Thoracic aorta (tissue), 2 donors: ENCODE measurements at places on chromosomes 16 and 17.

DNA sequence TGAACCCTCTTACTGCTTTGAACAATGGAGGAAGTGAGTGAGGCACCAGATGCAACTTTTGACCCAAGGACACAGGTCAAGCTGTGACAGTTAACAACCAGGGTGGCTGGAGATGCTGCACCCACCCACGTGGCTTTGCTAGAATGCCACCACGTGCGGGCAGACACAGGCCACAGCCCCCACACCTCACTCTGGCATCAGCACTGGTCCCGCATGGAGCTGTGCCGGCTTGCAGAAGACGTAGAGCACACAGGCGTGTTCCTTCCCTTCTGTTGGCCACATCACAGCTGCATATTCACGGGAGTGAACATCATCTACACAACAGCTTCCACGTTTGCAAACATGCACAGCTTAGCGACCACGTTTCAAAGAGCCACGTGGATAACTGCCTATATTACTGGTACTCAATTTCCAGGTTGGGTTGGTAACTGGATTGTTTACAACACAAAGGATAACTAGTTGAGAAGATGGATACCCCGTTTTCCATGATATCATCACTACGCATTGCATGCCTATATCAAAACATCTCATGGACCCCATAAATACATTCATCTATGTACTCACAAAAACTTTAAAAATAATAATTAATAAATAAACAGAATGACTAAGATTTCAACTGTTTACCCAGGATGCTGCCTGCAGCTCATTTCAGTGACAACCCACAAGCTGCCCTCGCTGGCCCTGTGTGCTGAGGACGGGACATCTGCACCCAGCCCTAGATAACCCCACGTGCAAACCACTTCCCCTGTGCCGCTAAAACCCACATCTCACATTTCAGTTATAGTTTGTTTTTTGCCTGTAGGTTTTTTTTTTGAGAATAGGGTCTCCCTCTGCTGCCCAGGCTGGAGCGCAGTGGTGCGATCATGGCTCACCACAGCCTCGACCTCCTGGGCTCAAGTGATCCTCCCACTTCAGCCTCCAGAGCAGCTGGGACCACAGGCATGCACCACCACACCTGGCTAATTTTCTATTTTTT lies 132.0 kb downstream of the ANKRD11 start:
- no peak for DNase-seq
- H3K27ac ChIP-seq, result no peak overlapping the region
- H3K4me3 ChIP-seq, result no peak overlapping the region
- H3K36me3 ChIP-seq, result no peaks in the 10 kb centered on the region
- no peaks in the 10 kb centered on the region for H3K27me3 ChIP-seq

DNA sequence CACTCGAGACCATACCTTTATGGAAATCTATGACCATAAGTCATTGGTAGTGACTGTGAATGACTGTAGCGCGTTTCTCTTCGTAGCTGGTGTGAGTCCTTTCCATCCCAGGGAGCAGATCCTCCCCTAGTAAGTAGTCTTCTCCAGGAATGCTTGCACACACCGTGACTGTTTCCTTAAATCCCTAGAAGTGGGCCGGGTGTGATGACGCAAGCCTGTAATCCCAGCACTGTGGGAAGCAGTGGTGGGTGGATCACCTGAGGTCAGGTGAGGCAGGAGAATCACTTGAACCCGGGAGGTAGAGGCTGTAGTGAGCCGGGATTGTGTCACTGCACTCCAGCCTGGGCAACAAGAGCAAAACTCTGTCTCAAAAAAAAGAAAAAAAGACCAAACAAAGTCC lies 70.6 kb downstream of the CRISPLD2 start:
- no peaks in the 10 kb centered on the region for H3K36me3 ChIP-seq
- no peak overlapping the region for H3K27ac ChIP-seq
- no peak for DNase-seq

DNA sequence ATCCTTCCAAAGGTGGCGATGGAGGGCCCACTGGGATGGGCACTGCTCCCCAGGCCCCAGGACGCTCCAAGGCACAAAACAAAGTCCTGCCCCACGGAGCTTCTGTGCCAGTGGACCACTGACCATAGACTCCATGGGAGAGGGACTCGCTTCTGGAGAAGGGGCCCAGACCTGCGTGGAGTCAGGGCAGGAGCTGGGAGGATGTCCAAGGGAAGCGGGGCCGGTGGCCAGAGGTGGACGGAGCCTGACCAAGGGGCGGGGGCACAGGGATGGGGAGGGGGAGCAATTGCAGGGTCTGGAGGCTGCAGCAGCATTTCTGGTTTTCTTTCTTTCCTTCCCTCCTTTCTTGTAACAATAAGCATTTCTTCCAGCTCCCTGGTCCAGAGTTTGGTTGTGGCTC lies 14.1 kb downstream of the KCNJ12 start:
- no peak overlapping the region for H3K27ac ChIP-seq
- H3K4me1 ChIP-seq, result no peaks in the 10 kb centered on the region
- no peak overlapping the region for H3K4me3 ChIP-seq
- H3K27me3 ChIP-seq, result no peaks in the 10 kb centered on the region
- no peaks in the 10 kb centered on the region for H3K36me3 ChIP-seq
- DNase-seq, result no peak

GRCh38 chr16:27156579-27156978 lies 46.7 kb upstream of the KDM8 start:
- no peak overlapping the region for H3K27ac ChIP-seq
- H3K27me3 ChIP-seq, result no peaks in the 10 kb centered on the region
- no peak overlapping the region for H3K4me3 ChIP-seq
- no peaks in the 10 kb centered on the region for H3K36me3 ChIP-seq
- DNase-seq, result no peak
- H3K4me1 ChIP-seq, result no peaks in the 10 kb centered on the region

GRCh38 chr16:85697431-85697830 lies 8.7 kb upstream of the GINS2 start:
- no peak overlapping the region for H3K27ac ChIP-seq
- H3K36me3 ChIP-seq, result no peaks in the 10 kb centered on the region
- no peak for DNase-seq
- no peaks in the 10 kb centered on the region for H3K27me3 ChIP-seq
- no peaks in the 10 kb centered on the region for H3K4me1 ChIP-seq

- no peak overlapping the region for H3K27ac ChIP-seq
- H3K27me3 ChIP-seq, result no peaks in the 10 kb centered on the region
- peak overlapping the region; percentile 58 for H3K4me3 ChIP-seq
- H3K36me3 ChIP-seq, result no peaks in the 10 kb centered on the region
- peaks cover 5% of the 10 kb centered on the region for H3K4me1 ChIP-seq
- DNase-seq, result peak; percentile 3
These were observed 44.3 kb upstream of the HELZ start for GRCh38 chr17:67289181-67289876.

DNA sequence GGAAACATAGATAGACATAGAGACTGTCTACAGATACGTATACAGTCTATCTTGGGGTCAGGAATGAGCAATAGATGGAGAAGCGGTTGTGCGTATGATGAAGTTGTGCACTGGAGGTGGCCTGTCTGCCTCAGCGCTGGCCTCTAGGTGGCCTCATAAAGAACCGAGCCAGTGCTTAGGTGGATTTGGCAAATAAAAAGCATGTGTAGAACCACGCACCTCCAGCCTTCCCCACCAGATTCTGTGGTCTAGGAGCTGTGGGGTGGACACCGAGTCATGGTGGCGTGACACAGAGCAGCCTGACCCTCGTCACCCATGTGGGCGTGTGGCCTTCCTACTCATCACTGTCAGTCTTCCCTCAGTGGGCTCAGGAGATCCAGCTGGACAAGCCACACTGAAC lies 34.0 kb downstream of the PGS1 start:
- no peak for DNase-seq
- no peak overlapping the region for H3K27ac ChIP-seq
- H3K4me1 ChIP-seq, result no peaks in the 10 kb centered on the region
- H3K36me3 ChIP-seq, result no peaks in the 10 kb centered on the region
- H3K27me3 ChIP-seq, result no peaks in the 10 kb centered on the region

DNA sequence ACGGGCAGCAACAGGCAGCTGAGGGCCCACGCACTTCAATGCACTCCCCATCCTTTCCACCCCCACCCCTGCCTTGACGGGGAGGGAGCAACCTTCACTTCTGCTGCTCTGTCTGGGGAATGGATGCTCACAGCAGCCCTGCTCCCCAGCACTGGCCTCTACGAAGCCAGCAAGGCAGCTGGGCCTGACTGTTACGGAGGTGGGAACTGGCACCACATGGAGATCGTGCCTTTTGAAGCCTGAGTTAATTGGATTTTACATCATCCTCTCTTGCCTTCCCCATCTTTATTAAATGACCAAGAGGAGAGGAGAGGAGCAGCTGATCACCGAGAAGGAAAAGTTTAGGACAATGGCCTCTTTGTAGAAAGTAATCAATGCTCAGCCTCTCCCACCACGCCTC lies 187.0 kb upstream of the RPL38 start:
- no peak for DNase-seq
- no peak overlapping the region for H3K27ac ChIP-seq
- H3K36me3 ChIP-seq, result no peaks in the 10 kb centered on the region
- H3K4me3 ChIP-seq, result no peak overlapping the region

DNA sequence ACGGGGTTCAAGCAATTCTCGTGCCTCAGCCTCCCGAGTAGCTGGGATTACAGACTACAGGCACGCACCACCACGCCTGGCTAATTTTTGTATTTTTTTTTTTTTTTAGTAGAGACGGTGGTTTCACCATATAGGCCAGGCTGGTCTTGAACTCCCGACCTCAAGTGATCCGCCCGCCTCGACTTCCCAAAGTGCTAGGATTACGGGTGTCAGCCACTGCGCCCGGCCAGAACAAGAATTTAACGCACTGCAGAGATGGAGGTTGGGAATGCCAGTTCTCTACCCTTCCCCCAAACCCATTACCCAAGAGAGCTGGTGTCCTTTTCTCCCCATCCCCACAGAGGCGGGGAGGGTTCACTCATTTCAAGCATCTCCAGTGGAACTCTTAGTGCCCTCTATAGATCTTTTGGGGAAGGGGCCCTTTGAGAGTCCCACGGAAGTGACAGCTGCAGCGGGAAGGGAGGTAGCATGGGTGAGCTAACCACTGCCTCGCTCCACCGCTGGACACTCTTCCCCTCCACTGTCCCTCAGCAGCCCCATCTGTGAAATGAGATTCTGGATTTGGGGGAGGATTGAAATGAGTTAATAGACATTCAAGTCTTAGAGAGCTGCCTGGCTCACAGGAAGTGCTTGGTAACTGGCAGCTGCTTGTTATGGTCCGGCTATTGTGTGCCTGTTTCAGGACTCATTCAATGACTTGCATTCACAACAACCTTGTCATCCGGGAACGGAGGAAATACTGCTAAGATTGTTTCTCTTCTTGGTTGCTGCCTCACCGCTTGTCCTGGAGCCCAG lies 3.5 kb upstream of the UBALD2 start:
- H3K27me3 ChIP-seq, result no peaks in the 10 kb centered on the region
- H3K4me1 ChIP-seq, result peaks cover 18% of the 10 kb centered on the region
- DNase-seq, result no peak
- H3K36me3 ChIP-seq, result no peaks in the 10 kb centered on the region

DNA sequence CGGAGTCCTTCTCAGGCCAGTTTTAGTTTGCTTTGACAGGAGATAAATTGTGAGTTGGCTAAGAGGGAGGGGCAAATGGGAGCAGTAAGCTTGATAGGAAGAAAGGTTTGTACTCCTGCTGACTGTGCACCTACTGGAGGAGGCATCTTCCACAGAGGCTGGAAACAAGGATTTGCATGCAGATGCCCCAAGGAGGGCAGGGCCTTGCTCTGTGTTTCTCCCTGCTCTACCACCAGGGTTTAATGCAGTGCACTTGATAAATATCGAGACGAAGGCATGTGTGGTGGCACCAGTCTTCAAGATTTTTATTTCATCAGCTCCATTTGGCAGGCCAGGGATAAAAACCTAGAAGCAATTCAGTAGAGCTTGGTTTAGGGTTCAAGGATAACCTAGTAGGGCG lies 210.5 kb upstream of the C16orf82 start:
- H3K27me3 ChIP-seq, result no peaks in the 10 kb centered on the region
- H3K4me3 ChIP-seq, result no peak overlapping the region
- H3K4me1 ChIP-seq, result no peaks in the 10 kb centered on the region
- DNase-seq, result no peak
- H3K36me3 ChIP-seq, result no peaks in the 10 kb centered on the region

- peak overlapping the region; percentile 56 for H3K4me3 ChIP-seq
- H3K27me3 ChIP-seq, result no peaks in the 10 kb centered on the region
- peak; percentile 84 for DNase-seq
- peaks cover 25% of the 10 kb centered on the region for H3K4me1 ChIP-seq
- peak overlapping the region; percentile 85 for H3K27ac ChIP-seq
These were observed 44.3 kb downstream of the SOCS3 start for GRCh38 chr17:78315355-78316114.

GRCh38 chr16:3187798-3188674 lies at the start of gene OR1F1:
Gene OR1F1 (plus strand): TSS chr16:3188204.
- peak within 1 kb of the TSS; percentile 45 for H3K4me3 ChIP-seq
- peaks cover 47% of the 10 kb centered on the region for H3K27me3 ChIP-seq
- no peaks in the 10 kb centered on the region for H3K36me3 ChIP-seq
- H3K27ac ChIP-seq, result no peak within 1 kb of the TSS
- no peak for DNase-seq
- peaks cover 22% of the 10 kb centered on the region for H3K4me1 ChIP-seq

DNA sequence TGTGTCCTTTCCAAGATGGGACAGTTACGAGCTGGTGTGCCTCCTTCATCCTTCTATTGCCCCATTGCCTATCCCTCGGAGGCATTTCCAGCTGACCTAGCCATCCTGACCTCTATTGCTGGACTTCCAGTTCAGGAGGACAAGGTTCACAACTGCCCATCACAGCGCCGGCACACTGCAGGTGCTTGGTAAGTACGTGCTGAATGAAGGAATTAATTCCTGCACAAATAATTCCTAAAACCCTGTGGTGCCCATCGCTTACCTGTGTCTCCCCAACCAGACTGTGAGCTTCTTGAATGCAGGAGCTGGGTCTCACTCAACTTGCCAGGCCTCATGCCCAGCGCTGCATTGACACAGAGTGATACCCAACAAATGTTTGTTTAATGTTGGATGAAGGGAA lies 13.0 kb downstream of the ALOX15B start:
- H3K27ac ChIP-seq, result no peak overlapping the region
- DNase-seq, result no peak
- H3K4me3 ChIP-seq, result no peak overlapping the region
- H3K36me3 ChIP-seq, result no peaks in the 10 kb centered on the region
- H3K4me1 ChIP-seq, result no peaks in the 10 kb centered on the region

GRCh38 chr16:30767767-30768465 lies 5.8 kb downstream of the RNF40 start:
- no peak overlapping the region for H3K27ac ChIP-seq
- no peak overlapping the region for H3K4me3 ChIP-seq
- H3K27me3 ChIP-seq, result no peaks in the 10 kb centered on the region
- peaks cover 13% of the 10 kb centered on the region for H3K4me1 ChIP-seq

DNA sequence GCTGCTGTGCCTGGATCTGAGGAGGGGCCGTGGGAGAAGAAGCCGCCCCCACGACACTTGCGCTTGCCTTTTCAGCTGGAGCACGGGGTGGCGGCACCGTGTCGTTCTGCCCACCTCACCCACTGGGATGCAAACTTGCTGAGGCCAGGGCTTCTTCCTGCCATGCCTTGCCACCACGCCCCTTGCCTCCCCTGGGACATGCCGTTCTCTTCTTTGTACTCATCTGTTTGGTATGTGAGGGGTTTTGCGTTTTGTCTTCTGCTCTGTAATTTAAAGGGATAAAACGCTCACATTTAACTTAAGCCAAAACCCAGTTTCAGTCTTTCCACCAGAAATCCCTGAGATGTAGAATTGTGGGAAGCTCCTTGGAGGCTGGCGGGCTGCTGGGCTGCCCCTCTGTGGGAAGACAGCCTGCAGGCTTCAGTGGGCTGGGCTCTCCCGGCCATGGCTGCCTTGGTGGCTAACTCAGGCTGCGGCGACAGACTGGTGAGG lies 180.2 kb downstream of the RPTOR start:
- H3K27me3 ChIP-seq, result no peaks in the 10 kb centered on the region
- H3K4me3 ChIP-seq, result no peak overlapping the region
- no peak for DNase-seq
- H3K27ac ChIP-seq, result no peak overlapping the region
